CD8-positive, alpha-beta memory T cell (primary cell): ENCODE measurements at places on chromosomes 11 and 22.

DNA sequence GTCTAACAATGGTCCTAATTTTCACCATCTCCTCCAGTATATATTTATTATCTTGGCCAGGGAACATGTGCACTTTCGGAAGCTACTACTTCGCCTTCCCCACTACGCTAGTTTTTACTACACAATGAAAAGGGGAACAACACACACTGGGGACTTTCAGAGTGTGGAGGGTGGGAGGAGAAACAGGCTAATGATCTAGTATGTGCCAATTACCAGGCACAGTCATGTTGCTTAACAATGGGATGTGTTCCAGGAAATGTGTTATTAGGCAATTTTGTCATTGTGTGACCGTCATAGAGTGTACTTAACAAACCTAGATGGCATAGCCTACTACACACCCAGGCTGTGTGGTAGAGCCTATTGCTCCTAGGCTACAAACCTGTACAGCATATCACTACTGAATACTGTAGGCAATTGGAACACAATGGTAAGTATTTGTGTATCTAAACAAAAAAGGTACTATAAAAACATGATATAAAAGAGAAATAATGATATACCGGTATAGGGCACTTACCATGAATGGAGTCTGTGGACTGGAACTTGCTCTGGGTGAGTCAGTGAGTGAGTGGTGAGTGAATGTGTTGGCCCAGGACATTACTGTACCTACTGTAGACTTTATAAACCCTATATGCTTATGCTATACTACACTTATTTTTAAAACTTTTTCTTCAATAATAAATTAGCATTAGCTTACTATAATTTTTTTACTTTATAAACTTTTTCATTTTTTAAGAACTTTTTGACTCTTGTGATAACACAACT is 20.1 kb upstream of the CUL5 start:
- no peak for DNase-seq

DNA sequence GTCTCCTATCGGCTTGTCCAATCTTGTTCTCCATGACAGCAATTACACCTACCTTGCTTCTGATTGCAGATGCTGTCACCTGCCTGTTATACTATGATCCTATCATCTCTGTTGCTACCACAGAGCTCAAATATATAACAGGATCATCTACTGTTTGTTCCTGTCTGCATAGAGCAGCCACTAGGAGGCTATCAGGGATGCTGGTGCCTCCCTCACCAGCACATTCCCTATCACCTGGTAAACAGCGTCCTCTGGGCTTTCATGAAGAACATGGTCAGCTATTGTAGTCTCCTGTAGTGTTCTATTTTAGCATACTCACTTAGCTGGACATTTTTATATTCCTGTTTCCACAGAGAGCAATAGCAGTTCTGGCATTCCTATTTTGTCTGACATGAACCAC is 87.8 kb upstream of the FAT3 start:
- DNase-seq: no peak

DNA sequence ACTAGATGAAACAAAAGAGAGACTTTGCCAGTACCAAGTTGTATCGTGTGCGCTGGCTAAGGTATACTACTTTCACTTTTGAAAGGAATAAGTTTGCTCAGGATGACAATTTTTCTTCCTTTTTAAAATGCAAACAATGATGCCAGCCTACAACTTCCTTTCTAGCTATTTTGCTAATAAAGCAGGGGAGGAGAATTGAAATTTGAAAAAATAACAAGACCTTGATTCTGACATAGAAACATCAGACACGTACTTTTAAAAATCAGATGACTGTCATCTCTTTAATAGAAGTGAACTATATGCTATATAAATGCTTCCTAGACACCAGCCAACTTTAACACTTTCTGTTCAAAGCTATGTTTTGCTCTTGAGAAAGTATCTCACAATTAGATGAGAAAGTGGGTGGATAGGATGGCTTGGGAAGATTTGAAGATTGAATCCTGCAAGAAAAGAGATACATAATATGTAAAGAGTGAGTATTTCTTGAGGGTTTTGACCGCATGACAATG is 41.7 kb upstream of the BLID start:
- no peak for DNase-seq

GRCh38 chr11:79092791-79093353 is 348.0 kb downstream of the TENM4 start:
- DNase-seq: no peak

GRCh38 chr11:94746721-94747120 is 21.4 kb upstream of the AMOTL1 start:
- DNase-seq: no peak

- DNase-seq: no peak
Measured at GRCh38 chr11:16606784-16607674, 131.4 kb upstream of the C11orf58 start.

DNA sequence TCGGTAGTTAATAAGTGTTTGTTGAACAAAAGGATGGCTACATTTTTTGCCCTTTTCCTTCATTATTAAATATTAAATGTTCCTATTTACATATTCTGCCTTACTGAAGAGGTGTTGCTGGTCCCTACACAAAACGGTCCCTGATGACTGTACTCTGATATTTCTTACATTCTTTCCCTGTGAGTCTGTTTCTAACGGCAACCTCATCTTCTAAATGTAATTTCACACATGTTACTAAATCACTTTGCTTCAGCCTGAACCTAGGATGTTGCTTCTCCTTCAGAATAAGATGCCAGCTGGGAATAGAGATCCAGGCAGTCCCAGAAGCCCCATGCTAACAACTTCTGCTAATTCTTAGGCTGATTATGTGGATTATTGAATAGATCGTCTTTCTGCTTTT is 50.3 kb downstream of the SPON1 start:
- no peak for DNase-seq

GRCh38 chr11:65642014-65642671 is 4.2 kb downstream of the SIPA1 start:
- no peak for DNase-seq

DNA sequence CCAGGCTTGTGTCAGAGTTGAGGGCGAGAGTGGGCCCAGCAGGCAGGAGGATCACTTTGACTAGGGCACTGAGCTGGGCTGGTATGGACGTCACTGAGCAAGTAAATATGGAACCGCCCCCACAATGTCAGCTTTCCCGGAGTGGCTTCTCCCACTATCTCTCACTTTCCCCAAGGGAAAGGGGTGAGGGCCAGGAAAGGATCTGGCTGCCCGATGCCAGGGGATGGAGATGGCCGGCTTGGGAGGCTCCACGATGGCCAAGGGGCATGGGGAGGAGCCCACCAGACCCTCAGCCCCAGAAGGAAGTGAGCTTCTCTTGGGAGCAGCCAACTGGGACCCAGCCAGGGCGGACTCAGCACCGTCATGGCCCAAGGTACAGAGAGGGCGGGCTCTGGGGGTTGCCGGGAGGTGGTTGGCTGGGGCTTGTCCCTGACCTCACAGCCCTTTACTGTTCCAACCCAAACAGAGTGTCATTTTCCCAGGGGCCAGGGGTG is 8.7 kb downstream of the PRDM11 start:
- DNase-seq: no peak

DNA sequence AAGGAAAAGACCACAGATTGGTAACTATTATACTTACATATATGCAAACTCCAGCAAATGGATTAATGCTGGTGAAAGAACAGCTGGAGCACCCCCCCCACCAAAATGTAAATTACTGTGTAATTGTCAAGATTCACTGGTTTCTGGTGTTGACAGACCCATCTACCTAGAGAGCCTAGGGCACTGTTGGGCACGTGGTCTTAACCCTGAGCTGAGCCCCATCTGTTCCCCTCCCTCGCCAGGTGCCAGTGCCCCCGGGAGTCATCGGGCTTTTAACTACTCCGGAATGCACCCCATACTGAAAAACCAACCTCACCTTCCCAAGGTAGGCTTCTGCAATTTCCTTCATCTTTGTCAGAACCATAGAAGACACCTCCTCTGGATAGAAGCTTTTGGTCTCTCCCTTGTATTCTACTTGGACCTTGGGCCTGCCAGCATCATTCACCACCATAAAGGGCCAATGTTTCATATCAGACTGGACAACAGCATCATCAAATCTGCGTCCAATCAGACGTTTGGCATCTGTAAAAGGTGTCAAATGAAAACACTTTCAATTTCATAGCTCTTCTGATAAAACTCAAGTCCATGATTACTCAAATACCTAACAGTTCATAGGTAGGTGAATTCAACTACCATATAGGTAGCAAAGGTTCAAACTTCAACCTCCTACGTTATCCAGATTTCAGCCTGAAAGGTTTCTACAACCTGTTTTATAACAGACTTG is 1.5 kb downstream of the HSPA8 start:
- DNase-seq: no peak

DNA sequence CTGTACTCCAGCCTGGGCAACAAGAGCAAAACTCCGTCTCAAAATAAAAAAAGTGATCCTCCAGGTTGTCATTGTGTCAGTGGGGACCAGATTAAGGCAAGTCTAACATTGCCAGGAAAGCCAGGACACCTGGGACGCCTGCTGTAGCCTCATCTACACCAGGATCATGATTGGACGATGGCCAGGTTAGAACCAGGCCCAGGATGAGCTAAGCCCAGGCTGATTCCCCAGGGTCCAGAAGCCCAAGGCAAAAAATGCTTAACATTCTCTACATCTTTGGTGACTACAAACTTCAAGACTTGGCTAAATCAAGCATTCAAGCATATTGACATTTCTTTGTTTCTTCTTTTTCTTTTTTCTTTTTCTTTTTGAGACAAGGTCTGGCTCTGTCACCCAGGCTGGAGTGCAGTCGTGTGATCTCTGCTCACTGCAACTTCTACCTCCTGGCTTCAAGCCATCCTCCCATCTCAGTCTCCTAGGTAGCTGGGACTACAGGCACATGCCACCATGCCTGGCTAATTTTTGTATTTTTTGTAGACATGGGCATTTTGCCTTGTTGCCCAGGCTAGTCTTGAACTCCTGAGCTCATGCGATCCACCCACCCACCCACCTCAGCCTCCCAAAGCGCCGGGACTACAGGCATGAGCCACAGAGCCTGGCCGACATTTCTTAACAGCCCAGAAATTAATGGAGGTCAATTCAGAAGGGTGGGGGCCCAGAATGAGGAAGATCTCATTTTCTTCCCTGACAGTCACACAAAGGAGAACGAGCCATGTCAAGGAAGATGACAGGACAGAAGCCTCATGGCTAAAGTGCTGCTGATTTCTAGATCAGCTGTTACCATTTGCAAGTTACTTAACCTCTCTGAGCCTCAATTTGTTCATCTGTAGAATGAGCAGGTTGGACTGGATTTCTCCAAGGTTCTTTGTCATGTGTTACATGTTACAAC is 12.5 kb upstream of the PTPRJ start:
- no peak for DNase-seq

GRCh38 chr11:74341921-74342320 is 30.5 kb upstream of the P4HA3 start:
- no peak for DNase-seq

DNA sequence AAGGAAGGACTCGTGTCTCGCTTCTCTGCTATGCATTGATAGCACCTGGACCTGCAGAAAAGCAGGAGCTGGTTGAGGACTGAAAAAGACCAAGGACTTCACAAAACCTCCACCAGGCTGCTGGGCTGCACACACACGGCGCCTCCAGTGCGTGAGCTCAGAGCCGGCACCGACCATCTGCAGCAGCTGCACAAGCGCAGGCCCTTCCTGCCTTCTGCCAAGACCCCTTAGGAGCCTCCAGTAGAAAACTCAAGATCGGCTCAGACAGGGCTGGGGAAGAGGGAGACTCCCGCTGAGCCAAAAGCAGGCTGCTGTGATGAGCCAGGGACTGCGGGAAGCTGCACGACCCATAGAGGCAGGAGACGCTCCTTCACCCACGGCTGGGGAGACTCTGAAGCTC is 70.9 kb downstream of the PHF21B start:
- DNase-seq: no peak

DNA sequence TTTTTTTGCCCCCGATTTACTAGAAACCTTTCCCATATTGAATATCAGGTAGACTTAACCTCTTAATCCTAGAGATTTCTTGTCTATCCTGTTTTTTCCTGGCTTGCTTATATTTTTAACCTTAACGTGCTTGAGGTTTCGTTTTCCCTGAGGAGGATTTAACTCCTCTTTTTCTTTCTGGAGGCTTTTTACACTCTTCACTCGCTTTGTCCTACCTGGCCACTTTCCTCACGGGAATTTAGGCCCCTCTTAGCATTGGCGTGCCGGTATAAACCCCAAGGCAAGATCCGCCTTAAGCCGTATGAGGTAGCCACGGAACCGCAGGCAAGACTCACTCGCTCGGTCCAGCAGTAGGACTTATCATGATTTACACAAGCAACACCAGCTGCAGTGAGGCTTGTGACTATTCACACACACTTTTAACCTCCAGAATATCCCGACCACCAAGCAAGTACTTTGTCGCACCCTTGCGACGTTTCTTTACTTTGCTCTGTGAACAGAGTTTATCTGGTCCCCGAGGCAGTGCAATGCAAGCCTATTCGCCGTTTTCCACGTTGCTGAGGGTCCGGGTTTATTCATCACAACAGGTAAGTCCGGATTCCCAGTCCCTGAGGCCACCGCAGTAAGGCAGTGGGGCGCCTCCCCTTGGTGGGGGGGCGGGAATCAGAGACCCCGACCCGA is 20.6 kb upstream of the ALDH3B2 start:
- DNase-seq: no peak

DNA sequence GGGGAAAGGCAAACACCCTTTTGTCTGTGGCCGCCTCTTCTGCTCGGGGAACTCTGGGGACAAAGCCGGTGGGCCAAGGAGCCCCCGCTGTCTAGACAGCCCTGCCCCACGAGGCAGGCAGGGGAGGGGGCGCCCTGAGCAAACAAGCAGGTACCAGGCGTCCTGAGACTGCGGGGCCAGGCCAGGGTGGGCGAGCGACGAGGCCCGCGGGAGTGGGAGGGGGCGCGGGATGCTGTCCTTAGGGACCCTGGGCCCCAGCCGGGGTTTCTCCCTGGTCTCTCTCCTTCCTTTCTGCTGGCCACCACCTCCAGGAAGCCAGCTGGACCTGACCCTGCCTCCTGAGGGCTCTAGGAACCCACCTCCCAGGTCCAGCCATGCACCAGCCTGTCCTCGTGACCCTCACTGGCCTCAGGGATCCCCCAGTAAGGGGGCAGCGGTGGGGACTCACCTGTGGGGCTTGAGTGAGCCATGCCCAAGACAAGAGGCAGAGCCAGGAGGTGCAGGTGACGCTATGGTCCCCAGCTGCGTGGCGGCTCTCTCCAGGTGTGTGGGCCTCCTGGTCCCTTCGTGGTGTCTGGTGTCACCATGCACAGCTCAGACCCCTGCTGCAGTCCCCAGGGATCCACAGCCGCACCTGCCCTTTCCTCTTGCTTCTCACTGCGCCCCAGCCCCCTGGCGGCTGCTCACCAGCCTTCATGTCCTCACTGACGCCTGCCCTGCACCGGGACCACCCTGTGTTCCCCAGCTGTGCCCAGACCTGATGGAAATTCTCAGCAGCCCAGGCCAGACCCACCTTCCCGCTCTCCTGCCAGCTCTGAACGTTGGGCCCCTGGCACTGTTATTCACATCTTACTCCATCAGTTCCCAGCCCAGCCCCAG is 26.5 kb upstream of the MUC5AC start:
- DNase-seq: no peak
